Astrocyte (in vitro differentiated cells and primary cell): ENCODE measurements at places on chromosomes 3 and 15.

GRCh38 chr15:100092034-100092433, 249.7 kb downstream of the ADAMTS17 start:
- DNase-seq, result no peak

DNA sequence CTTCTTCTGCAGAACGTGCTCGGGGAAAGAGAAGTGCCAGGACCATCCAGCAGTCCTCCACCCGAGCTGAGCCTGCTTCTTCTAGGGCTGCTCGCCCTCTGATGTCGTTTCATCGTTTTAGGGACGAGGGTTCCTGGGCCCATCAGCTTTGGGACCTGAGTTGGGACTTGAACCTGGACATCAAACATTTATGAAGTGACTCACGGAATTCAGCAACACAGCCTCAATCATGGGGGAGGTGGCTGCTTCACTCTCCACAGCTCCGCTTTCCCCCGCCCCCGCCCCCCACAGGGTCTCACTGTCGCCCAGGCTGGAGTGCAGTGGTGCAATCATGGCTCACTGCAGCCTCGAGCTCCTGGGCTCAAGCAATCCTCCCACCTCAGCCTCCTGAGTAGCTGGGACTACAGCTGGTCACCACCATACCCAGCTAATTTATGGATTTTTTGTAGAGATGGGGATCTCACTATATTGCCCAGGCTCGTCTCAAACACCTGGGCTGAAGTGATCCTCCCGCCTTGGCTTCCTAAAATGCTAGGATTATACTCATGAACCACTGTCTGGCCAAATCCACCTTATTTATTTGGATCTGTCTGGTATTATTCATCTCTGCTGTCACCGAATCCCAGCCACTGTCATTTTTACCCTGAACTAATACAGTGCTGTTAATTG, 725 bp upstream of the SCAMP2 start:
- no peak for DNase-seq

DNA sequence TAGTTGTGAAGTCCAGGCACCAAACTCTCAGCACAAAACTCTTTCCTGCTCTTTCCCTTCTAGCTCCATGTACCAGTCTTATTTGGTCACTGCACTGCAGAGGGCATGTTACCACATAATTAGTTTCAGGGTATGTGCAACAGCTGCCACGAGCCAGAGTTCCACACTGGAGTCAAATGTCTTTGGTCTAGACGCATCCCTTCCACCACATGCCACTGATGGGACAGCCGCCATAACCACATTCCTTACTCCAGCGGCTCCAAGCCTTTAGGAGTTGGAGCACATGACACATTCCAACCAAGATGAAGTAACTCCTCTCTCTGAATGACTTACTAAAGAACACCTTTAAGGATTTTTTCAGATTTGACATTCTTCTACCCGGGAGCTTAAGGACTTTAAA, 153.4 kb downstream of the ERC2 start:
- peak; percentile 87 for DNase-seq

- DNase-seq, result no peak
Observed at GRCh38 chr15:74798388-74799254, 14.0 kb upstream of the LMAN1L start.

DNA sequence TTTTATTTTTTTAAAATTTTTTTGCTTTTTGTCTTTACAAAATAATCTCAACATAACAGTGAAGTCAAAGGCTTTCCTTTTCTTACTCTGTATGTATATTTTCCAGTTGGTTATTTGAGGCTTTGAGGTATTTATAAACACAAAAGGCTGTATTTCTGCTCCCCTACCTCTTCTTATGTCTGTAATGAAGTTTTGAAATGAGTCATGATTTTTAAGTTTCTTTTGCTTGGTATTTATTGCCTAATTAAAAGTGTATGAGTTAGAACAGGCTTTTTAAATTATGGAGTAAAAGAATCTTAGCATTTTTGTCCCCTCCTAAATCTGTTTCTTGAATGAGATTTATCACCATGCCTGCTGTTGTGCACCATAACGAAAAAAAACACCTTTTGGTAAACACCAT, 66.0 kb downstream of the DCUN1D1 start:
- no peak for DNase-seq

DNA sequence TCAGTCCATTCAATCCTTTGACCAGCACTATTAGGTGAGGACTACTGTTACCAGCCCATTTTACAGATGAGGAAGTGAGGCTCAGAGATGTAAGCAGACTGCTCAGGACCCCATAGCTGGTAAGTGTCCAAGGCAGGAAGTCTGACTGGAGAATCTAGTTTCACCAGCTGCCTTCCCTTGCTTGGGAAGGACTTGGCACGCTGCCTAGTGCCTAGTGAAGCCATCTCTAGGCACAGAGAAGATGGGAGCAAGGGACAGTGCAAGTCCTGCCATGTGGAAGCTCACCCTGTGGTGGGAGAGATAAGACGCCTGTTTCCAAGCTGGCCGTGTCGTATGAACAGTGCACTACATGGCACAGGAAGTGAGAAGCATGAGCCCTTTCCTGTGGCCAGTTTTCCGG, 111.8 kb upstream of the TMC3 start:
- no peak for DNase-seq

DNA sequence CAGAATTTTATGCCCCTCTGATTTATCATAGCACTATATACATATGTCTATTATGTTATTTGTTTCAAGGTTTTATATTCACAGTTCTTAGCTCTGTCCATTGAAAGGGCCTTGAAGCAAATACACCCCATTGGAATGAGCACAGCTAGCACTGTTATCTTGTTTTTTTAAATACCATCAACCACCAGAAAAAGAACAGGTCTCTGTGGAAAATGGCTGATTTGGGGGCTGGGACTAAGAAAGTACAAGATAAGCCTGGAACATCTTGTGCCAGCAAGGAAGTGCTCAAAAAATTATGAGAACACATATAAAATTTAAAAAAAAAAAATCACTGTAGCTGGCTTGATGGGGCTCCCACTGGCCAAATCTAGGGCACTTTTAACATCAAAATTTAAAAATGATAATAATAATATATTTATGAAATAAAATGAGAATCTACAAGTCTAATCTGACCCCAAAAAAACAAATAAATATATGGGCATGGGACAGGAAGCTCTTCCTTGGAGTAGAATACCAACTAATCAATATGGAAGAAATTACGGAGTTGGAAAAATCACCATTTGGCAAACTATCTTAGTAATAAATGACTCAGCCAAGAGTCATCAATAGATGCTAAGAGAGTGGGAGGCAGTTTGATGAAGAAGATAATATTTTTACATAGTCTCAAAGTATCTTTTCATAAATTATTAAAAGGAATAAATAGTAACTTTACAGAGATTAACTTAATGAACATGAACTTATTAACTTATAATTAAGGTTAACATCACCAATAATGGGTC, 20.5 kb downstream of the IFT80 start:
- peak; percentile 18 for DNase-seq

DNA sequence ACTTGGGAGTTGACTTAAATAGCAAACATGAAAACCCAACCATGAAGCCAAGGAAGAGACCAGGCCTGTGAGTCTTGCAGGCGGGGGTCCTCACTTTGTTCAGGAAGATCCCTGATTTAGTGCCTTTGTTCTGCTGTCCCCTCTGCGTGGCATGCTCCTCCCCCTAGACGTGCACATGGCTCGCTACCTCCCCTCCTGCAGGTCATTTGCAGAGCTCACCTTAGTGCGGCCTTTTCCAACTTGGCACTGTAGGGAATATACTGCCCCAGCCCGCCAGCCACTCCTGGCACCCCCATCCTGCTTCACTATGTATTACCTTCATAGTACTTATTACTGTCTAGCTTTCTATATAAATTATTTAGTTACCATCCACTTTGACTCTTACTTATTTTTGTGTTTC, 18.3 kb downstream of the GXYLT2 start:
- no peak for DNase-seq

DNA sequence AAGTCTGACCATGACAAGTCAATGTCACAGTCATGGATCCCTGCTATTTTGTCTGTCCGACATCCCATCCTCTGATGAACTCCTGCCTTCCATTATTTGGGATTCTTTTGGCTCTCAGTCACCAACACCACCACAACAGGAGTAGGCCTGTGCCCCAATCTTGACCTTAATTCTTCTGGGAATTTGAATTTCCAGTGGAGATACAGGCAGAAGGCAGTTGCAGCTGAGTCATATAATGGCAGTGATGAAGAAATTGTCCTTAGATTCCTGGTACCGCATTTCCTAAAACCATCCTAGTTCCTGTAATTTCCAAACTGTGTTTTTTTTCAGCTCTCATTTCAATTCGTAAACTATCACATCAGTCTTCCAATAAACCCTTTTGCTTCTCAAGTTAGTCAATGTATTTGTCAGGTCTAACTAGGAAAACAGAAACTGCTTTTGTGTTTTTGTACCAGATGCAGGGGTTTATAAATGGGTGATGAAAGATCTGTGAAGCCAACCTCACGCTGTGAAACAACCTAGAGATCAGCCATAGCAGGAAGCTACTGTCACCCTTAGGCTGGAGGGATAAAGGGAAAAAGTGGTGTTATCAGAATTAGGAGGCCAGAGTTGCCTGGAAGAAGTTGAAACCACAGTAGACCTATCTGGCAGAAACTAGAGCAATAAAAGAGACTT, 126.3 kb upstream of the TMEM108 start:
- DNase-seq, result no peak

DNA sequence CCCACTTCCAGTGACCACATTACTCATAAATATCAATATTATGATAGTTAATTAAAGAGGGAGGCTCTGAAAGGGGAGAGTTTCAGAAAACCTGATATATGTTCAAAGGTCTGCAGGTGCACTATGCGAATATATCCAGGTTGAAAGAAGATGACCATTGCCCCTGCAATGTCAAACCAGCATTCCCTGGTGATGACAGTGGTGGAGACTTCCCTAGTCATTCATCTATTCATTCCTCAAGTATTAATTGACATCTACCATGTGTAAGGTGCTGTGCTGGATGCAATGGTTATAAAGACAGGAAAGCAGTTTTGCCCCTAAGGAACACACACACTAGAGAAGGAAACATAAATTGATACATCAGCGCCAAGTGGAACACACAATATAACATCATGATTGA, 588.3 kb upstream of the KCNMB2 start:
- no peak for DNase-seq

DNA sequence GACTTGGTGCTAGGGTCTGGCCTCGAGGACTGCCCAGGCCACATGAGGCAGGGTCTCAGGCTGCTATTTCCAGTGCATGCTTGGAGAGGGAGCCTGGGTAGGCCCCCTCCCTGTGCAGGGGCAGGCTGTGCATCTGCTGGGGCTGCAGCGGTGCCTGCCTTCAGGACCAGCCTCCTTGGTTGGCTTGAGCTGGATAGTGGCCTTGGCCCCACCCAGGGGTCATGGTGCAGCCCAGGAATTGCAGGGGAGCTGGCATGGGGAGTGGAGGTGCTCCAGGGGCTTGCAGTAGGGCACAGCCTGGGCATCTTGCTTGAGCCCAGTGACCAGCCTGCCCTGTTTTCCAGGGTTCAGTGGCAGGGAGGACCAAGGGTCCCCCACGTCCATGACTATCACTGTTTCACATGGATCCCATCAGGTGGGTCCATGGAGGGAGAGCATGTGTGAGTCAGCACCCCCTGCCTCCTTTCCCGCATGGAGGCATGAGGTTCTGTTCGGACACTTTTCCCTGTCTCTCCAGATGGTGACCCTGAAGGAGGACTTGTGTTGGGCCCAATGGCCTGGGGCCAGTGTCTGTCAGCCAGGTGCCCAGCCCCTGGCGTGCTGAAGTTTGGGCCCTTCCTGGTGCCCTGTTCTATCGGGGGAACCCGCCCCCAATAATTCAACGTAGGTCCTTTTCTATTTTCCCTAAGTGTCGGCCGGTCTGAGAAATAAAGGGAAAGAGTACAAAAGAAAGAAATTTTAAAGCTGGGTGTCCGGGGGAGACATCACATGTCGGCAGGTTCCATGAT, 218.6 kb downstream of the SNRPN start:
- no peak for DNase-seq

DNA sequence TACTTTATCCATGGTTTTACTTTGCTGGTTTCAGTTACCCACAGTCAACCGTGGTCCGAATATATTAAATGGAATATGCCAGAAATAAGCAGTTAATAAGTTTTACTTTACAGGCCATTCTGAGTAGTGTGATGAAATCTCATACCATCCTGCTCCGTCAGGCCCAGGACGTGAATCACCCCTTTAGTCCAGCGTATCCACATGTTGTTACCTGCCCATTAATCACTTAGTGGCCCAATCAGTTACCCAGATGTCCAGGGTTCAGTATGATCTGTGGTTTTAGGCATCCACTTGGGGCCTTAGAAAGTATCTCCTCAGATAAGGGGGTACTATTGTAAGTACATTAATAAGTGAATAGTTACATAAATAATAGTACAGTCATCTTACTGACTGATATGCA, 88.0 kb downstream of the TTBK2 start:
- DNase-seq, result peak; percentile 90

GRCh38 chr3:54954521-54954920, 26.7 kb upstream of the LRTM1 start:
- peak; percentile 23 for DNase-seq

- DNase-seq, result no peak
Observed at GRCh38 chr3:77096145-77096544, 56.2 kb downstream of the ROBO2 start.

DNA sequence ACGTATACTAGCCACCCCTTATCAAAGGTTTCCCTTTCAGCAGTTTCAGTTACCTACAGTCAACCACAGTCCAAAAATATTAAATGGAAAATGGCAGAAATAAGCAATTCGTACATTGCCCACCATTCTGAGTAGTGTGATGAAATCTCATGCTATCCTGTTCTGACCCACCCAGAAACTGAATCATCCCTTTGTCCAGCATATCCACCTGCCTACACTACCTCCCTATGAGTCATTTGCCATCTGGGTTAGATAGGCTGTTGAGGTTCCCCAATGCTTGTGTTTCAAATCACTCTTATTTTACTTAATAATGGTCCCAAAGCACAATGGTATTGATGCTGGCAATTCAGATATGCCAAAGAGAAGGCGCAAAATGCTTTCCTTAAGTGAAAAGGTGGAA, 15.3 kb upstream of the PHC3 start:
- peak; percentile 27 for DNase-seq

DNA sequence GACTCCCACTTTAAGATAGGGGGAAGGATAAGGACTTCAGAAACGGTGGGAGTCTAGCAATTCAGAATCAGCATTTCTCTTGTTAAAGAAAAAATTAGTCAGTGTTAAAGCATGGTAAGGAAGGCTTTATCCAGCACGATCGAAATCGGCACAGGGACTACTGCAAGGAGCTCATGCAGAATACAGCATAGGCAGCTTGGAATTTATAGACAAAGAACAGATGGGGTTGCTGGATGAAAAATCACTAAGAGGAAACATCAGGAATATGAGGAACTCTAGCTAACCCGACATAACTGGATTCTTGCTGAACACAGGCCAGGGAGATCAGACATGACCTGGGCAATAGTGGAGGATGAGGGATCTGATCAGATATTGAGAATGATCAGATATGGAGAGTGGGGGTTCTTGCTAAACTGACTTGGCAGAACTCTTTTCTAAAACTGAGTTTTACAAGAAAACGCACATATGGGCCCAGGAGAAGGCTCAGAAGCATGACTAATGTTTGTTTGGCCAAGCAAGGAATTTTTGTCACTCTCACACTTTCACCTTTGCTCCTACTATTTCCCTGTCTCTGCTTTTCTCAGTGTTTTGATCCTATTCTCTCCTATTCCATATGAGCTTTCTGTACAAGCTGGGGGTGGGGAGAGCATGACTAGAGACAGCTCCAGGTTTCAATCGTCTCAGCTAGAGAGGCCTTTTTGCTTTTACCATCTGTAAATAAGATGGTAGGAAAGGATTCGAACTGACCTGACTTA, 3.9 kb upstream of the PLCH1 start:
- no peak for DNase-seq

GRCh38 chr3:62546266-62546665, 172.9 kb upstream of the FEZF2 start:
- peak; percentile 53 for DNase-seq

GRCh38 chr3:53792866-53793265, 53.4 kb downstream of the CHDH start:
- DNase-seq, result no peak
